ENCODE measurements at places on chromosomes 3 and 15.

- no peak for DNase-seq
Measured at GRCh38 chr15:45481135-45481534, 41.4 kb downstream of the SLC30A4 start.

DNA sequence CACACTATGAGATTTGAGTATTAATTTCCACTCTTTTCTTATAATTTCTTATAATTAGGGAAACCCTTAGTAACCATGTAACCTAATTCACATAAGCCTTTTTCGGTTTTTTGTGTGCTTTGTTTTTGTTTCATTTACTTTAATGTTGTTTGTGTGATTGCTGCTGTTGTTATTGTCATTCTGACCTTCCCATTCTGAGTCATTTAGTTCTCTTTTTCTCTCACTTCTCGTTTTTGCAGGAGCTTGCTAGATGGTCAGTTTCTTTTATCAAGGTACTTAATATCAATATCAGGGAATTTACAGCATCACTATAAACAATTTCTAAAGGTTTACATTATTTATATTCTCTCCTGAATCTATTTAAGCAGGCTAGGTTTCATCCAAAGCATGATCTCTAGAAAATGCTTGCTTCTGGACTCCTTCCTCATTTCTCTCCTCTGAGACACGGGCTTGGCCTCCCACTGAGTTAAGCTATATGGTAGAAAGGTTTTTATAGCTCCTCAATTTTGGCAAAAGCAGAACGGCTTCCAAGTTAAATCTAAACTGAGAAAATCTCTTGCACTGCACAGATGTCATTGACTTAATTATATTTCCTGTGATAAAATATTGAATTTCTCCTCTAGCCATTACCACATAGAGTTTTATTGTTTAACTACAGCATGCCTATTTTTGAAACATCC lies 534.2 kb downstream of the NSUN3 start:
- DNase-seq, result no peak

DNA sequence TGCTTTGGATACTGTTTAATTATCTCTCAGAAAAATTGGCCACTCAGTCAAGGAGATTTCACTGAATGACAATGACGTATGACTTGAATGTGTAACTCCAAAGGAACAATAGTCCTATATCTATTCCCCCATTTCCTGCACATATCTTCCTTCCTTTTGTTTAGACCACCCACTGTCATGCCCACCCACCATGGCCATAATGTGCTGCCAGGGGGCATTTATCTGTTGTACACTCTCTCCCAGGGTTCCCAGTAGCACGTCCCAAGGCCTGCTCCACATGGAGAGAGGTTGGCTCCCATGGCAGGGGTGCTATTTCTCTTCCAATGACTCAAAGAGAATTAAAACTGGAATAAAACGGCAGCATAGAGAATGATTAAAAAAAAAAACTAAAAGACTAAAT lies 36.8 kb upstream of the CTNNB1 start:
- DNase-seq, result no peak

- no peak for DNase-seq
Measured at GRCh38 chr3:117910820-117911521, 1123.7 kb downstream of the IGSF11 start.

- no peak for DNase-seq
Measured at GRCh38 chr15:69072906-69073305, 58.4 kb downstream of the NOX5 start.

- no peak for DNase-seq
Measured at GRCh38 chr3:79351699-79352098, 416.1 kb downstream of the ROBO1 start.

GRCh38 chr3:111610189-111610588 lies 15.0 kb upstream of the ZBED2 start:
- DNase-seq, result no peak

Data from esophagus muscularis mucosa (tissue), 4 donors.